Substantia nigra (tissue), 51 donors: ENCODE measurements at places on chromosomes 11 and 22.

GRCh38 chr11:11895672-11896071 lies 53.9 kb downstream of the USP47 start:
- DNase-seq, result no peak

DNA sequence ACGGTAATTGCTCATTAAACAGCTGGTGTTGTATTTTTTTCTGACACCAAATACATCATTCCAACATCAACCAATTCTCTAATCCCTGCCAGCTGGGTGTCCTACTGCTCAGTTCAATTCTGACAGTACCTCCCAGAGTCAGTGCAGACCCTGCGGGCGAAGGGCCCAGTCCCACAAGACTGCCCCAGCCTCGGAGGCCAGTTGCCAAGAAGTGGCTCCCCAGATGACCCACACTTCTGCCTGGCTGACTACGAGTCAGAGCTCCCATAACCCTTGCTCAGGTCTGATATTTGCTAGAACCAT lies 147.2 kb downstream of the CTTN start:
- DNase-seq, result no peak

DNA sequence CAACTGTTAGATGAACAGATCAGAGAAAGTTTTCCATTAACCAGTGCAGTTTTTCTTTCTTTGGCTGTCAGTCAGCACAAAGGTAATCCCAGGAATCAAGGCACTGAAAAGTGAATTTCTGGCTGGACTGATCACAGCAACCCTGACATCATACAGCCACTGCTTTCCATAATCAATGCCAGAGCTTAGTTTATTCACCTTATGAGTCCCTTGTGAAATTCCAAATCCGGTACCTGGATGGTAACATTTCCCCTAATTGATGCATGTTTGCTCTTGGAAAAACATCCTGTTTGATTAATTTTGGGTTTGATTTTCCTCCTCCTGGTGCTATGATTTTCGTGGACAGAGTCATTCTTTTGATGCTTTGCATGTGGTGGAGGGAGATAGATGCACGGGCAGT lies 319.8 kb downstream of the INSC start:
- no peak for DNase-seq

GRCh38 chr11:34731603-34732002 lies 110.7 kb downstream of the EHF start:
- DNase-seq, result no peak

GRCh38 chr22:27198518-27199035 lies 541.2 kb downstream of the MIAT start:
- DNase-seq, result no peak

GRCh38 chr22:23908587-23909205 lies 14.5 kb downstream of the MIF start:
- DNase-seq, result no peak

DNA sequence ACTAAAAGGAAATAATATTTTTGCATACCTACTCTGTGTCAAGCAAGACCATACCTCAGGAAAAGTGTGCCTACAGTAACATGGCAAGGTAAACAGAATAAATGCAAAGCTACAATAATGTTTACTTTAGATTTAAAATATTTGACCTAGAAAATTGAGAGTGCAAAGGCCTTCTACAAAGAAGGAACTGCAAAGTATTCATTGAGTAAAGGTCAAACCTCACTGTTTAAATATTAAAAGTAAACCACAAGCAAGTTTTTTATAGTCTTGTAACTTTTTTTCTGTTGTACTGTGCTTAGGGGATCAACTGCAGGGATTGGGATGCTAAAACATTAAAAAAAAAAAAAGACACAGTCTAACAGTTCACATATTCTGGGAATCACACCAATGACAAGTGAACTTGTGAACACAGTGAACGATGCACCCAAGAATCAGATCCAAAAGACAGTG lies 48.8 kb downstream of the CWF19L2 start:
- no peak for DNase-seq

DNA sequence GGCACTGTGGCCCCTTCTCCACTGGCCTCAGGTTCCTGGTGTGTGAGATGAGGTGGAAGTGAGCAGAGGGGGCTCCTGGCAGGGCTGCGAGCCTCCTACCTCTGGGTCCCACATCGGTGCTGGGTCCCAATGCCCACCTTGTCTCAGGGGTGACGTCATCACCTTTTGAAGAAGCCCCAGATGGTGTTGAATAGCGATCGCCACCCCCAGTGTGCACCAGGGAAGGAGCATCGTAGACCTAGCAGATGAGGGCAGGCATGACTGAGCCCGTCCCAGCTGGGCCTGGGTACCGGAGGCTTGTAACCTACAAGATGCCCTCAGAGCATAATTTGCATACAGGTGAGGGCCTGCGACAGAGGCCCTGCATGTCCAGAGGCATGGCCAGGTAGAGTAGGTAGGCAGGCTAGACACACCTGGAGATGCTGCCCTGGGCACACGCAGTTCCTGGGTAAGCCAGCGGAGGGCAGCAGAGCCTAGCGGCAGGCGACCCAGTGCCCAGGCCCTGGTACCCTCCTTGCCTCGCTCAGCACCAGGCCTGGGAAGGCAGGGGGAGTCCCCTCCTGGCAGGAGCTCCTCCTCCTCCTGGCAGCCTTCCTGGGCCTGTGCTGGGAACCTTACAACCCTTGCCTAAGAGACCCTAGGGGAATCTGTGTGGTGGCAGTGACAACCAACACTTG lies 52.5 kb downstream of the TPCN2 start:
- DNase-seq, result peak; percentile 47

GRCh38 chr22:46823248-46823647 lies 60.8 kb downstream of the TBC1D22A start:
- DNase-seq, result no peak

- no peak for DNase-seq
Measured at GRCh38 chr22:30275625-30276024, 9.0 kb upstream of the OSM start.

GRCh38 chr11:86288776-86289507 lies 13.1 kb upstream of the HIKESHI start:
- DNase-seq, result peak; percentile 3

DNA sequence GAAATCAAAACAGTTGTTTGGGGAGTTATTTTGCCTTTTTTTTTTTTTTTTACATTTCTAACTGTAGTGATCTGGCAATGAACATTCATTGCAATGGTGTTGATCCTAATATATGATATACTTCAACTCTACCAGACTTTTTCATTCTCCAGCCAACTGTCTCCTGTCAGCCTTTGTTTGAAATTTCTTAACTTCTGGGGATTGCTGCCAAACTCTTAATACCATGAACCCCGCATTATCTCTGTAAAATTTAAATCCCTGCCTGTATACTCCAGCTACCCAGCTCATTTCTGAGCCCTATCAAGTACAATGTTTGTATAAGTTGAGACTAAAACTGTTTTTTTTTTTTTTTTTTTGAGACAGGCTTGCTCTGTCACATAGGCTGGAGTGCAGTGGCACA lies 280.7 kb downstream of the TTC28 start:
- DNase-seq, result no peak

- DNase-seq, result no peak
Measured at GRCh38 chr22:33787645-33788456, 132.4 kb downstream of the LARGE1 start.

- DNase-seq, result no peak
Measured at GRCh38 chr11:48063424-48063978, 83.1 kb downstream of the PTPRJ start.

DNA sequence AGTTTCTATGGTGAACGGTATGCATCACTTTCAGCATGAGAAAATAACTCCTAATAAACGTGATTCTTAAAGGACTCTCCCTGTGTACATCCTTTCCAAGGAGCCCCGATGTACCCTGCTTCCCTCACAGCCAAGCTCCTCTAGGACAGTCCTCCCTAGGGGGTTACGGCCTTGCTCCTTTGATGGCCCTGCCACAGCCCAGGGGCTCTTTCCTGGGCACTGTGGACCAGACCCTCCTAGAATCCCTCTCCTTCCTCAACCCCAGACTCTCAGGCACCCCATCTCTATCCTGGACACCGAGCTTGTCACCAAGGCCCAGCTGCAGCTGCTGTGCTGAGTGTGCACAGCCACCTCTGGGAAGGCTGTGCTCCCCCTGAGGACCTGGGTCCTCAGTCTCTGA lies 3.9 kb upstream of the SAMM50 start:
- no peak for DNase-seq

GRCh38 chr11:122670131-122670530 lies 14.6 kb downstream of the UBASH3B start:
- no peak for DNase-seq

- DNase-seq, result no peak
Measured at GRCh38 chr11:88405853-88406252, 68.3 kb upstream of the CTSC start.

- DNase-seq, result peak; percentile 72
Measured at GRCh38 chr11:119666463-119667131, 62.4 kb downstream of the NECTIN1 start.

DNA sequence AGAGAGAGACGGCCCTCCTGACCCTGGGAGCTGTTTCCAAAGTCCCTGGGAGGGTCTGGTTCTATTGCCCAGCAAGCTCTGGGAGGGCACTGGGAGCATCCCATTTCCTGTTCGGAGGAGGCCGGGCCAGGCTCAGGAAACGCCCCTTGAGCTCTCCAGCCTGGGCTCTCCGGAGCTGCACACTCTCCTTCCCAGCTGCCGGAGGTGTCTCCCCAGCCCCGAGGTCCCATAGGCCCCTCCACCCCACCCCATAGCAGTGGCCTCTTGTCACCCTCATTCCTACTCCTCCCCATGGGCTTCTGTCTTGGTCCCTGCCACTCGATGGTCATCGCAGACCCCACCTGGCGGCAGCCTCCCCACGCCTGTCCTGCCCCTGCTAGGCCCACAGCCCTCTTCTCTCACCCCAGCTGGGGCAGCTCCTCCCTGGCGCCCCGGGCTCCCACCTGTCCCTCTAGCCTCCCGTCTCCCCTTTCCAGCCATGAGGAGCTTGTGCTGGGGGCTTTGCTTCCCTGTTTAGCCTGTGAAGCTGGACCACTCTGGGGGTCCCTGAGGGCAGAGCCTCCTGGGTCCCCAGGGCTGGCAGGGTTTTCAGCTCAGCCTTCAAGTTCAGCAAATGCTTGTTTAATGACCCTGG lies 2.8 kb downstream of the TSPAN32 start:
- DNase-seq, result no peak

- DNase-seq, result no peak
Measured at GRCh38 chr11:94664346-94664745, 97.2 kb downstream of the PIWIL4 start.

DNA sequence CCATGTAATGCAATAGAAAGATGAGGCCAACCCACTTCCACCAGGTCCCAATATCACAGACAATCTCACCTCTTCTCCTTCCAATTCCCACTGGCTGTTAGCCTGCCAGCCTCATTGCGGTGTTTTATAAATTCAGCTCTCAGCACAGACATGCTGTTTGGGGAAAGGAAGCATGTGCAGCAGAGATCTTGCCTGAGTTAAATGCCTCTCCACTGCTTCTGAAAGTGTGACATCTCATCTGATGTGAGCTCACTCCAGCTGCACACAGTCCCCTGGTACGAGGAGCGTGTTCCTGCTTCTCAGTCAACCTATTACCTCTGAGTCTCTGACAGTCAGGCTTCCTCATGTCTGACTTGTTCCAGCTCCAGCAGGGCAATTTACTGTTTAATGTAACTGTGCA lies 122.7 kb upstream of the GUCY1A2 start:
- DNase-seq, result no peak

- no peak for DNase-seq
Measured at GRCh38 chr11:61657566-61658290, 22.5 kb upstream of the DAGLA start.

DNA sequence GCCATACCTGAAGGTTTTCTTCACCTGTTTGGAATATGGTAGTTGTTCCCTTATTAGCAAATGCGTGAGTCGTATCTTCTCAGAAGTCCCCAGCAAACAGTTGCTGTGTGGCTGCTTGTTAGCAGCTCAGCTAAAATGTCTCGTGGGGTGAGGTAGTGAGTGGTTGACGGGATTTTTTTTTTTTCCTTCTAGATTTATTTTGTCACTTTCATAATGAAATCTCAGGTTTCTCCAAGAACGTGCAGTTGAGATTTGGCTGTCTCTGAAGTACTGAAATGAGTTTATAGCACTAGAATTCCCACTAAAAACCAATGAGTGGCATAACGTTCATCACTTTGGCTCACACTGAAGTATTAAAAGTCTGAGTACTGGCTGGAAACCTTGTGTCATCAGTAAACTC lies 16.8 kb downstream of the RCN1 start:
- DNase-seq, result no peak

DNA sequence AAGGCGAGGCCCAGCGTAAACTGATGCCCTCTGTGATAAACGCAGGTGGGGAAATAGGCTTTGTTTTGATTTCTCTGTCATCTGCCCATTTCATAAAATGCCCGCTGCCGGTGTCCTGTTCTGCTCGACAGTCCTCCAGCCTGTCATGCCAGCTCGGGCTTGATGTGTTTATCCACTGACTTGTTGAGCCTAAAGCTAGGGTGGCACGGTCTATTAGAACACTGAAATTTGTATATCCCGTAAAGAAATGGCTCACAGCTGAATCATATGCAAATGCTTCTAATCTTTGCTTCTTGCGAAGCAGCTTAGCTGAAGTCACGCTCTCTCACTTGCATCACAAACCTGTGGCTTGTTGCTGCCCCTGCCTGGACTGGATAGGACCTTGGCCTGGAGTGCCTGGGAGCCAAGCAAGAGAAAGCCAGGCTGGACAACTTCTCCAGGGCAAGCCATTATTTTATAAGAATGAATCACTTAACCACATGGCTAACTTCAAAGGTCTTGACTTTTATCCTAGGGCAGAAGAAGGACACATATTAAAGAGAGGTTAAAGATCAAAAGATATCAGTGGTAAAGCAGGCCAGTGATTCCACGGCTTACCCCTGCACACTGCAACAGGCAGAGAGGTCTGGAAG lies 33.1 kb downstream of the EHF start:
- DNase-seq, result no peak

DNA sequence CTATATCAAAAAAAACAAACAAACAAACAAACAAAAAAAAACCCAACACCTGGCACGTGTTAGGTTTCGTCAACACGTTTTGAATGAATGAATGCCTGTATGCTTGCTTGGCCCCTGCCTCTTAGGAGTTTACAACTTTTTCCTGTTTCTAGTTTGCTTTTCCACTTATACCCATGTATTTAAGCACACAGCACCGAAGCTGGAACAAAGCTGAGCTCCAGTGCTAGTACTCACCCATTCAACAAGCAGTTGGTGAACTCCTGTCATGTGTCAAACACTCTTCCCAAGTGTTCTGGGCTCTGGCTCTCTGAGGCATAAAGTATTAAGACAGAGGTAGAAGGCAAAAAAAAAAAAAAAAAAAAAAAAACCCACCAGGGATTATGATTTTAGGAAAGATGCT lies 599.3 kb downstream of the BUD13 start:
- DNase-seq, result no peak

DNA sequence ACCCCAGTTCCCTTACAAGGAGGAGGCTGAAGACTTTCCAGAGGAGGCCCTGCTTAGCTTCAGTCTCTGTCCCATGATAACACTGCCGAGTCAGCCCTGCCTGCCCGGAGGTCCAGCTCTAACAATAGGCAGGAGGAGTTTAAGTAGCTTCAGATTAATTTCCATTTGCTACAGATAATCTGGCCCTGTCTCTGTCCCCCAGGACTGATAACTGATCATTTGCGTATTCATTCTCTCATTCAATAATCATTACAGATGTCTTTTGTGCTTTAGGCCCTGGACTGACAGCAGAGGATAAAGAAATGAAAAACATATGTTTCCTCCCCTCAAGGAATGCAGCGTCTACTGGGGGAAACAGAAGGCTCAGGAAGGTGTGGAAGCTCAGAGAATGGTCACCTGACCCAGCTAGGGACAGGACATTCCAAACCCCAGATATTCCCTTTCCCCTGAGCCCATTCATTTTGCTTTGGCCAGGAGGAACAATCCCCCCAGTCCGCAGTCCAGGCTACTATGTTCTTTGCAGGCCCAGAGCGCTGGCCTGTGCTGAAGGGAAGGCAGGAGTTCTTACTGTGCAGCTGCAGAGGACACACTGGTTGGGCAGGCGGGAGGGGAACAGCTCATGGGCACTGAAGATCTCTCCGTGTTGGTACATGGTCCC lies 20.8 kb downstream of the CHRDL2 start:
- no peak for DNase-seq
